Thyroid gland (tissue), 4 donors: ENCODE measurements at places on chromosomes 2 and 18. TPM values are rescaled to one million over a fixed set of nuclear protein-coding genes. Genes with fewer than 3 reads are reported as not detected.

DNA sequence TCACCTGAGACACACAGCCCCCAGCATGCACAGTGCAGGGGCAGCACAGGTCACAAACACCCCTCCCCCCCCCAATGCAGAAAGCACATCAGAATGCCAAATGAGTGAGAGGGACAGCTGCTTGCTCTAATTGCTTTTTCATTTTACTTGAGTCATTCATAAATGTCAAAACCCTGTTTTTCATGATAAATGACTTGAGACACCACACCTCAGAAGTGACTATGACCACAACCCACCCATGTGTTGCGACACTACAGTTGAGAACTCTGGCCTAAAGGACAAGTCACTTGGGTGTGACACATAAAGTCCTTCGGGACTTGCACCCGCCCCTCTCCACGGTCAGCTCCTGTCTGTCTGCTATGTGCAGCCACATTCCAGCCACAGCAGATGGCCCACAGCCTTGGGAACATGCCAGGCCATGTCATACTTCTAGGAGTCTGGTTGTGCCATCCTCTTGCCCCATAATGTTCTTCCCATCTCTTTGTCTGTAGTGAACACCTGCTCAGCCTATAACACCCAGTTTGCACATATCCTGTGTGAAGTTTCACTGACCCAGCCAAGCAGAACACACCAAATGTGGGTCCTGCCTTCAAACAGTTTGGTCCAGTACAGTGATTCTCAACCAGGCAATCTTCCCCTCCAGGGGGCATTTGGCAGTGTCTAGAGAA is 30.2 kb upstream of the RIOK3 start:
- H3K4me3 ChIP-seq: no peak overlapping the region
- DNase-seq: peak; percentile 49
- no peaks in the 10 kb centered on the region for H3K36me3 ChIP-seq
- peaks cover 3% of the 10 kb centered on the region for H3K4me1 ChIP-seq

- no peak for DNase-seq
- H3K27me3 ChIP-seq: no peaks in the 10 kb centered on the region
- no peak overlapping the region for H3K4me3 ChIP-seq
- H3K27ac ChIP-seq: no peak overlapping the region
Measured at GRCh38 chr2:16522031-16522831, 143.4 kb downstream of the CYRIA start.

DNA sequence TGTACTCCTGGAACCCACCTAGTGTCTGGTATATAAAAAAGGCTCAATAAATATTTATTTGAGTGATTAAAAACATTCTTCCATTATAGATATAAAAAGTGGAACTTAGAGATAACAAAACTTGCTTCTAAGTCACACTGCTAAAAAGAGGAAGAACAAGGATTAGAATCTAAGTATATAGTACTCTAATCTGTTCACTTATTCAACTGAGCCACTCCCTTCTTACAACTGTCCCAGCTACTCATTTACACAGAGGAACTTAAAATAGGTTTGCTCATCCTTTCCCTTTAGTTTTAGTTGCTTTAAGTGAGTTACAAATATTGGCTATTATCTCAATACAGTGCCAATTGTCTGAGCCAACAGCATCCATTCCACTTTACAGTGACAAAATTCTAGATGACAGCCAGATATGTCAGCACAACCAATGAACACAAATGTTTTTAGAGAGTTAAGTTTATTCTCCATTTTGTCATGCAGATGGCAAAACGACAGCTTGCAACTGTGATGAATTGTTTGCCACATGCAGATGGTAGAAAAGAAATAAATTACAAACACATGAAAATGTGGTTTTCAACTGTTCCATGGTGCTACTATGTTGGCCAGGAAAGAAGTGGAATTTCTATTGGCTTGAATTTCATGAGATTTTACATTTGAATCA is 280.7 kb upstream of the ZC3H15 start:
- no peaks in the 10 kb centered on the region for H3K36me3 ChIP-seq
- no peaks in the 10 kb centered on the region for H3K27me3 ChIP-seq
- H3K4me3 ChIP-seq: no peak overlapping the region
- DNase-seq: no peak
- no peak overlapping the region for H3K27ac ChIP-seq

DNA sequence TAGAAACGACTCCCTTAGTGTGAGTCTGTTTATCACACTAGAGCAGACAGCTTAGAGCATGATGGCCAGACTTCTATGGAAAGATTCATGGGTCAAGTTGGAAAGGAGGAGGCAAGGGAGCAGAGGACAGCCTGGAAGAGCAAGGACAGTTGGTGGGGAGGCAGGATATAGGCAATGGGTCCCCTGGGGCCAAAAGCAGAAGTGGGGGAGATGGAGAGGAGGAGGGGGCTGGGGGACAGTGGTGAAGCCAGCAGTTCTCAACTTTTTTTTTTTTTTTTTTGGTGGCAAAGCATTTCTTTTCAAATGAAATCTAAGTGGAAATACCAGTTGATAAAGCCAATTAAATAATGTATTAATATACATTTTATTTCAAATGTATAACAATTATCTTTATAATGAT is 197.9 kb downstream of the HRH4 start:
- no peaks in the 10 kb centered on the region for H3K27me3 ChIP-seq
- no peaks in the 10 kb centered on the region for H3K36me3 ChIP-seq
- DNase-seq: no peak
- no peaks in the 10 kb centered on the region for H3K4me1 ChIP-seq
- H3K27ac ChIP-seq: no peak overlapping the region

DNA sequence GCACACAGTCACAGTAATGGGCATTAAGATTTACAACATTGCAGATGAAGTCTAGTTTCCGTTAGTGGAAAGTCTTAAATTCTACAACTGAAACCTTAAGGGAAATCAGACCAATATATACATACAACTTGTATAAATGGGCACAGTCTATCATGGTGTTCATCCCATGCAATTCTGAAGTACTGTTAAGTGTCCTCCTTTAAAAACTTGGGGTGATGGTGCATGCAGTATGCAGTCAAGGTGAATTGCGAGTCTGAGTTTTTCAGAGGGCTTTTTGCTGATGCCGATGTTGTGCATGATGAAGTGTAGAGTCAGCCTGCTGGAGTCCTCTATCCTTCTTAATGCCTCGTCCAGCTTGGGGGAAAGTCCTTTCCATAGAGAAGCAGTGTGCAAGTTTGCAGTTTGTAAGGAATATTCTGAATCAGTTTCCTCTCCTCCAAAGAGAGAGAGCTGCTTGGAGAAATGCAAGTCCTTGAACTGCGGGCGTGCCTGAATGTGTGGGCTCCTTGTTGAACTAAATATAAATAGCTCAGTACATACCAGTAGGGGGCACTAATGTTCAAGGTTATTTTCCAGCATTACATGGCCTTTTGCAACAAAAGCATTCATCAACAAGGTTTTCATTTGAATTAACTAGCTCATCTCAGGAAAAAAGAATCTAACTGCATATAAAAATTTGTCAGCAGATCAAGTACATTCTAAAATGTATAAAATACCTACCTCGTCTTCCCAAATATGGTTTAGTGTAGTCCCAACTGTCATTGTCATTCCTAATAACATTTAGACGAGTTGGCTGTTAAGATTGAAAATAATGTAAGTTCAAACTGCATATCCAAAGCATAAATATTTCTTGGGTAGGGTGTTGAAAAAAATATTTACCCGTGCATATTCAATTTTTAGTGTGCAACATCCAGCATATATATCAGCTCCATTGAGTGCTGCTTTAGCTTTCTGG is 21.3 kb downstream of the HNRNPLL start:
- no peak overlapping the region for H3K4me3 ChIP-seq
- H3K4me1 ChIP-seq: peaks cover 3% of the 10 kb centered on the region
- H3K36me3 ChIP-seq: no peaks in the 10 kb centered on the region
- no peaks in the 10 kb centered on the region for H3K27me3 ChIP-seq

- DNase-seq: no peak
- H3K36me3 ChIP-seq: no peaks in the 10 kb centered on the region
- no peaks in the 10 kb centered on the region for H3K27me3 ChIP-seq
- H3K4me3 ChIP-seq: no peak overlapping the region
Measured at GRCh38 chr2:73886357-73886756, 6.5 kb upstream of the ACTG2 start.

DNA sequence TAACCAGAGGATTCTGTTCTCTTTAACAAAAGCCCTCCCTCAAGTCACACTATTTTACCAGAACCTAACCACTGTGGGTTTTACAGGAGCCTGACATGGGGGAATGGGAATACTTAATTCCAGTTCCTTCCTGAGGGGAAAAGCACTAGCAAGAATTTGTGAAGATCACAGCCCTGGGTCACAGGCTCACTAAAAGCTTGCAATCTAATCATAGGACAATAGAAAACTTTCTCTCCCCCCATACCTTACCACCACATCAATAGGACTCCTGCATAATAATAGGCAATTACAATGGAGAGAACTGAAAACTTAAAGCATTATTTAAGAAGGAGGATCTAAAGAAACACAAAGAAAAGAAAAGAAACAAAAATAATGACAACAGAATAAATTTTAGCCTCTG is 225.8 kb upstream of the ZNF804A start:
- H3K27me3 ChIP-seq: no peaks in the 10 kb centered on the region
- H3K27ac ChIP-seq: no peak overlapping the region
- H3K4me1 ChIP-seq: no peaks in the 10 kb centered on the region
- no peaks in the 10 kb centered on the region for H3K36me3 ChIP-seq
- no peak for DNase-seq

- H3K4me3 ChIP-seq: no peak overlapping the region
- DNase-seq: no peak
- no peaks in the 10 kb centered on the region for H3K27me3 ChIP-seq
- H3K36me3 ChIP-seq: no peaks in the 10 kb centered on the region
Measured at GRCh38 chr2:45263147-45263546, 253.9 kb upstream of the SIX2 start.

GRCh38 chr2:21165350-21165749 is 41.6 kb downstream of the TDRD15 start:
- H3K27ac ChIP-seq: no peak overlapping the region
- no peaks in the 10 kb centered on the region for H3K36me3 ChIP-seq
- no peaks in the 10 kb centered on the region for H3K27me3 ChIP-seq
- H3K4me3 ChIP-seq: no peak overlapping the region
- DNase-seq: no peak
- no peaks in the 10 kb centered on the region for H3K4me1 ChIP-seq

The SOWAHC gene
- 18.7 TPM for total RNA-seq

The GCG gene
- not detected for total RNA-seq

The KCNE4 gene
- total RNA-seq: 7.8 TPM
